ENCODE measurements at places on chromosomes 11 and 22.

DNA sequence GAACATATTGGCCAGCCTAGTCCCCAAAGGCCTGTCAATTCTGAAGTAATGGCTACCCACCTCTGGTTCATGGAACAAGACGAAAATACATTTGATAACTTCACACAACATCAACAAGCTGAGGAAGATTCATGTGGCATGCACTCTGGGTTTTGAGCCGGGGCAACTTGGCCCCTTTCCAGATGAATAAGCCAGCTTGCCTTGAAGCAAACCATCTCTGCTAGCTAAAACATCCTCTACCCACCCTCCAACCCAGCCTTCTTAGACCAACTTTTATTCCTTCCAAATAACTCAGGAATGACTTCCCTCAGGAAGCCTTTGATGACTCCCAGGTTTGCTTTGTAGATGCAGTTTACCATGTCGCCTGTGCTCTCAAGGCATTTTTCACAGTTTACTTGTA, 94.4 kb downstream of the SLC1A2 start:
- DNase-seq, result no peak

DNA sequence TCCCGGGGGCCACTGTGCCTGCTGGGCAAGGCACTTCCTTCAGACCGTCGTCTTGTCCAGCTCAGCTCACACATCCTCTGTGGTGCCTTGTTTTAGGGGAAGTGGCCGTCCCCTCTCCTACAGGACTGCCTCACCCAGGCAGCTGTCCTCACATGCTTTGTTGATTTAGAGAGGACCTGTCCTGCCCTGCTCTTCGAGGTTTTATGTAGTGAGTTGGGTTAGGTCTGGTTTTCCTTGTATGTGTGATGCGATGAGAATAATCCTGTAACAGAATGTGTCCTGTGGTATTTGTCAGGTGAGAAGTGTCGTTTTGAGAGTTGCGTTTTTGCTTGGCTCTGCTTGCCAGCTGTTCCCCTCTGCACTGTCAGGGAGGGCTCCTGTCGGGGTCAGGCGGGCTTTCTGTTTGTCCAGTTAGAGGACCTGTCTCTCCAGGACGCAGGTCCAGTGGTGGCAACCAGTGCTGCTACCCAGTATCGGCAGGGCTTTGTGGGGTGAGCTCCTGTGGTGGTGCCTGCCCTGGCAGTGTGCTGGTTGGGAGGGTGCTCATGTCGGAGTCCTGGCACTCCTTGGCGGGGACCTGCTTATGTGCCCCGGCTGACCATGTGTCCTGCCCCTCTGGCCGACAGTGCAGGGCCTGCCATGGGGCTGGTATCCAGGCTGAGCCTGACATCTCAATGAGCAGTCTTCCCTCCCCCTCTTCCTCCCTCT, 41.3 kb downstream of the MUC6 start:
- DNase-seq, result no peak

GRCh38 chr11:64947208-64947814, 11.6 kb upstream of the GPHA2 start:
- DNase-seq, result no peak

DNA sequence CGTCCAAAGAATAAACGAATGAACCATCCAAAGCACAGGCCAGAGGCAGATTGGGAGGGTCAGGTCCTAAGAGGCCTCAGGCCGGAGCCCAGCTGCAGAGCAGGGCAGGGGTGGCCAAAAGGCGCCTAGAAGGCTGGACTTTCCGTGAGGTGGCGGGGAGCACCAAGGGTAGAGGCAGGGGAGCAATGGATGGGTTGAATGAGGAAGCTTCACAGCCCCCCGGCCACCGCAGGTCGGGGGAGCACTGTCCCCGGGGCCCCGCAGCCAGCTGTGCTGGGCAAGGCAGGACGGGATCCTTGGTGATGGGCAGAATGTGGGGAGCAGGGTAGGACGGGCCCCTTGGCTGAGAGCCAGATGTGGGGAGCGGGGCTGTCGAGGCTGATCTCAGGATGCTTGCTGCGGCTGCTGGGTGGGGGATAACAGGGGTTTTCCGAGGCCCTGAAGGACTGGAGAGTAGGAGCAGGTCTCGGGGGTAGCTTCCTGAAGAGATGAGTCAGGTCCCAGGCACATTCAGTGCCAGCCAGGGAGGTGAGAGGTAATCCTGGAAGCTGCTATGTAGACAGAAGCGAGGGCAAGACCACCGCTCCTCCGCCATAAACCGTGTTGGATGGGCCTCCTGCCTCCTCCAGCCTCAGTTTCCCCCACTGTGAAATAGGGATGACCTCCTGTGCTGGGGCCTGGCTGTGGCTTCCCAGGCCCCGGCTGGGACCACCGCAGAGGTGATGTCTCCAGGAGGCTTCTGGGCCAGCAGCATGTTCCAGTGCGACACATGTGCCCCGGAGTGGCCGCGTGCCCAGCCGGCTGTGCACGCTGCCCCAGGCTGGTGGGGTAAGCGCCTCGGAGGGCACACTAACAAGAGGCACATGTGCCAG, 34.6 kb upstream of the KCNQ1OT1 start:
- DNase-seq, result no peak

DNA sequence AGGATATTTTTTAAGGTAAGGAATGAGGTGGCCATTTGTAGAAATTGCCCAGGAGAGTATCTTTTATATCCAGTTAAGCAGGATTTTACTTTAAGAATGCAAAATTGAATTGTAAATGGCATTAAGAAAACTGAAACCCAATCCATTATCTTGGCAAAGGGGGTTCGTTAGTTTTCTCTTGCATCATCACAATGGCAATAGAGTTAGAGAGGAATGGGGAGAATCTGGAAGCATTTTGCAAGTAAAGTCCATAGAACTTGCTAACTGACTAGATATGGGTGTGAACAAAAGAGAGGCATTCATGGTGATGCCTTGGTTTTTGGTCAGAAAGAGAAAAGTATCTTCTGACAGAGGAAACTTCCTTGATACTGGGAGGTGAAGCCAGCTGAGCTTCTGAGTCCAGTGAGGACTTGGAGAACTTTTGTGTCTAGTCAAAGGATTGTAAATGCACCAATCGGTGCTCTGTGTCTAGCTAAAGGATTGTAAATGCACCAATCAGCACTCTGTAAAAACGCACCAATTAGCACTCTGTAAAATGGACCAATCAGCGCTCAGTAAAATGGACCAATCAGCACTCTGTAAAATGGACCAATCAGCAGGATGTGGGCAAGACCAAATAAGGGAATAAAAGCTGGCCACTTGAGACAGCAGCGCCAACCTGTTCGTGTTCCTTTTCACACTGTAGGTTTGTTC, 3.6 kb upstream of the CCDC117 start:
- no peak for DNase-seq

- peak; percentile 62 for DNase-seq
Observed at GRCh38 chr22:20244691-20245576, 23.2 kb downstream of the RTN4R start.

DNA sequence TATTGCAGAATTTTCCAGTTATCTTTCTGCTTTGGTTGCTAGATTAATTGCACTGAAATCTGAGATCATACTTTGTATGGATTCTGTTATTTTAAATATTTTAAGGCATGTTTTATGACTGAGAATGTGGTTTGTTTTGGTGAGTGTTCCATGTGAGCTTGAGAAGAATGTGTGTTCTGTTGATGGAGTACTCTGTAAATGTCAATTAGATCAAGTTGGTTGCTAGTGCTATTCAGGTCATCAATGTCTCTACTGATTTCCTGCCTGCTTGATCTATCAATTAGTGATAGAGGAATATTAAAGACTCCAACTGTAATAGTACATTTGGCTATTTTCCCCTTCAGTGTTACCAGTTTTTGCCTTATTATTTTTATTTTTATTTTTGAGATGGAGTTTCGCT, 64.3 kb upstream of the SHANK2 start:
- DNase-seq, result no peak

DNA sequence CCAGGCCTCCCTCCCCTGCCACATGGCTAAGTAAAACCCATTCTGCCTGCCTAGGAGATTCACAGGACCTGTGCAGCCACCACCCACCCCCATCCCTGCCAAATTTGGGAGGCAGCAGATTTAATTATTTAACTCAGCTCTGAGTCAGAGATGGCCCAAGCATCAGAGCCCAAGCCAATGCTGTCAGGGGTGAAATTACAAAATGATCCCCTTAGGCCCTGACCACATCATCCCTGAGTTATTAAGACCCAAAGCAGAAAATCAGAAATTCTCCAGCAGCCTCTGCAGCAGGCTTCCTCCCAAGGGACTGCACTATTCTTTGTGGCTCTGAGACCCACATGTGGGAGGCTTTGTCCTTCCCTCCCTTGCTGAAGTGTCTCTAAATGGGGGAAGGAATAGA, 52.8 kb upstream of the RRAS2 start:
- no peak for DNase-seq

GRCh38 chr22:46794067-46794466, 31.6 kb downstream of the TBC1D22A start:
- no peak for DNase-seq

- no peak for DNase-seq
Observed at GRCh38 chr11:60372767-60373166, 5.6 kb upstream of the MS4A7 start.

DNA sequence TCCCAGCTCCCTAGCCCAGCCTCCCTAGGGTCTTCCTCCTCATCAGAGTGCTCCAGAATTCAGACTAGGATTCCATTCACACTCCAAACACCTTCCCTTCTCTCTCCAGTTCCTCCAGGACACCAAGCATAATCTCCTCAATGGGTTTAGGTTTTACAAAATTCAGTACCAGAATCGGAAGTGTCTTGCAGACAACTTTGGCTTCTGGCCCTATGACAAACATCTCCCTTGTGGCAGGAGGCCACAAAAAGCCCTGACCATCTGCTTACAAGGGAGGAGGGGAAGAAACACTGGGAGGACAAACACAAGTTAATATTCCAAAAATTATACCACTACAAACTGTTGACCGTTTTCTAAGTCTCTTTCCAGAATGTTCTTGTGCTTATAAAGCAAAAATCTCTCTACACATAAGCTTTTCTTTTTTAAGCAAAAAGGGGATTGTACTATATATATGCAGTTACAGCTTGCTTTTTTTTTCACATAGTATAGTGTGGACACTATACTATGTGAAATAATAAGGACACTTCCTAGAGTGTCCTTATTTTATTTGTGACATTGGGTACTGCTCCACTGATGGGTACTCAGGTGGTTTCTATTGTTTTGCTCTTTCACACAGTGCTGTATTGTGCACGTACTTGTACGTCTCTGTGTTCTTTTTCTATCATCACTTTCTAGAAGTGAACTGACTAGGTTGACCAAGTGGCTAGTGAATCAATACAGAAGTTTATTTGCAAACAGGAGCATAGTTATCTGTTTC, 78.7 kb downstream of the BDNF start:
- no peak for DNase-seq

DNA sequence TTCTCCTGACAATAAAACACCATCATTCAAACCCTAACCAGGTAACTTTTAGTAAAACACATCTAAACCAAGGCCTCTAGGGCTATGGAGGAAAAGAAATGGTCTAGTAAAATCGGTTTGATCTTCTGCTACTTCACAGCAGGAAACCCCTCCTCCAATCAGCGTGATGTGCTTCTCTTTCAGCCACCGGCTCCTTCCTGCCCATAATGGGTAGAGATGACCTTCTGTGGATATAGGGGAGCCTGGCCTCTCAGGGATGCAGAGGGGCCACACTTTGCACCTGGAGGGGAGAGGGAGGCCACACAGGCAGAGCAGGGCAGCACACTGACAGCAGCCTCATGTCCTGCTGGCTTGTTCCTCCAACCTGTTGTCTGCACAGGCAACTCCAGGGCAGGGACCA, 6.9 kb downstream of the EHD1 start:
- no peak for DNase-seq

- DNase-seq, result no peak
Observed at GRCh38 chr22:34880662-34881061, 185.3 kb upstream of the ISX start.

DNA sequence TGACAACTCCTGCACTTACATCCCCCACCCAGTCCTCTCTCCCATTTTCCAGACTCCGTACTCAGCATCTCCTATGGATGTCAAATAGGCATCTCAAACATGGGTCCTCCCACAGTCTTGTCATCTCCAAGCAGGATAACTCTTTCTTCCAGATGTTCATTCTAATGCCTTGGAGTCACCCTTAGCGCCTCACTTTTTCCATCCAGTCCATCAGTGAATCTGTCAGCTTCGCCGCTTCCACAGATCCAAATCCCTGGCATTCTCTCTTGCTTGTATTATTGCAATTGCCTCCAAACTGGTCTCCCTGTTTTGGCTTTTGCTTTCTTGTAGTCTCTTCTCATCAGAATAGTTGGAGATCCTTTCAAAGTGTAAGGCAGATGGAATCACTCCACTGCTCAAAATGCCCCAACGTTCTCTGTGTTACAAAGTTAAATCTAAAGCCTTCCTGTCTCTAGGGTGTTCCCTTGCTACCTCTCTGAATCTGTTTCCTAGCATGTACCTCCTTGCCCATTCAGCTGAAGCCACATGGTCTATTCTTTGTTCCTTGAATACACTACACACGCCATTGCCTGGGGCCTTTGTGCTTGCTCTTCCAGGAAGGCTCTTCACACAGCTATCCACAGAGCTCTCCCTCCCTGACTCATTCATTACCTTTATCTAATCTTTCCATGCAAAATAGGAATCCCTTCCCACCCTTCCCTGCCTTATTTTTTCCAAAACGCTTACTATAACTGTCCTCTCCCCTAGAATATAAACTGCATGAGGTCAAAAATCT, 64.8 kb downstream of the UBASH3B start:
- no peak for DNase-seq

DNA sequence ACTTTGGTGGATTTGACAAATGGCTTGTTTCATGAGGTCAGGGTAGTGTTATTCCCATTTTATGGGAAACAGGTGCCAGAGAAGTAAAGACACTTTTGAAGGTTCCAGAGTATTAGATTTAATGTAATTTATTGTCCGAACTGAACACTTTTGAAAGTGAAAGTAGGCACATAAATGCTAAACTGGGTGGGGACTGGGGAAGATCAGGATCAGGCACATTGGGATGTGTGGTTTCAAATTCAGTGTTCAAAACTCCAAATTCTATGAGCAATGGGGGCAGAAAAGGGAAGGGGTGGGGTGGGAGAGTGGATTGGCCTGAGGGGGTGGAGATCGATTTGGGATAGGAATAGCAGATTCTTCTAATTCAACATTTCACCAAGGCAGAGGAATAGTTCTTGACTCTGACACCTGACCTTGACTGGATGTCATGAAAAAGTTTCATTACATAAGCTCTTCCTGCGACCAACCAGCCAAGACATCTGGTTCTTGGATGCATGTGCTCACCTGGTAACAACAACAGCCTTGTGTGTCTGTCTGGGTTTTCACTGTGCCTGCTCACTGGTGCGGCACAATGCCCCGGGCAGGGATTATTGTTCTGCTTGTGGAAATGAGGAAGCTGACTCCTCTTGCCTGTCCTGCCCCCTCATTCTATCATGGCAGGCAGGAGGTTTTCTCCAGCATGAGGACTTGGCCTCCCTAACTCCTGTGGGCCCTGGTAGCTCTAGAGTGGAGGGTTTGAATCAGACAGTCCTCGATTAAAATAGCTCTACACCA, 10.8 kb downstream of the PPFIBP2 start:
- DNase-seq, result no peak

- DNase-seq, result no peak
Observed at GRCh38 chr11:13288375-13289029, 10.9 kb downstream of the BMAL1 start.

- no peak for DNase-seq
Observed at GRCh38 chr11:44878711-44879110, 72.0 kb downstream of the TP53I11 start.

Data from GM12891 (cell line).